ENCODE measurements at places on chromosomes 7 and 10.

- no peak for DNase-seq
Measured at GRCh38 chr7:111259991-111260390, 169.1 kb downstream of the LRRN3 start.

GRCh38 chr7:109868215-109868860 is 1222.6 kb upstream of the LRRN3 start:
- no peak for DNase-seq

- DNase-seq: no peak
Measured at GRCh38 chr10:93458821-93459257, 23.3 kb downstream of the MYOF start.

- DNase-seq: no peak
Measured at GRCh38 chr7:151109094-151110048, 23.1 kb downstream of the AGAP3 start.
